ENCODE measurements at places on chromosomes 4 and X.

GRCh38 chr4:94544811-94545210 lies 93.1 kb downstream of the PDLIM5 start:
- no peak for DNase-seq

GRCh38 chr4:128571747-128572146 lies 237.8 kb upstream of the JADE1 start:
- DNase-seq, result no peak

DNA sequence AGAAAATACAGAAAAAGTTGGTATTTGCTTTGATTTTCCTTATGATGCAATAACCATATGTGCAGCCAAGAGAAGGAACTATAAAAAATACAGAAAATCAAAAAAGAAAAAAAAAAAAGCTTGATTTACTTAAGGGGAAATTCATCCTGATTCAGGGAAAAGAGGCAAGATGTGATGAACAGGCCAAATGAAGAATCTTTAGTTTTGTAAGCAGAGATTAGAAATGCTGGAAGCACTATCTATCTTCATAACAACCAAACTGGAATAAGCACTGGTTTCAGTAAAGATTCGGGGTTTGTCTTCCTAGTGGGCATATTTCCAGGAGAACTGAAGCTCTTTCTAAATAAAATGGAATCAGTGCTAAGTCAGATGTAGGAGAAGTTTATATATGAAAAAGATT lies 82.9 kb upstream of the KCNIP4 start:
- DNase-seq, result no peak

DNA sequence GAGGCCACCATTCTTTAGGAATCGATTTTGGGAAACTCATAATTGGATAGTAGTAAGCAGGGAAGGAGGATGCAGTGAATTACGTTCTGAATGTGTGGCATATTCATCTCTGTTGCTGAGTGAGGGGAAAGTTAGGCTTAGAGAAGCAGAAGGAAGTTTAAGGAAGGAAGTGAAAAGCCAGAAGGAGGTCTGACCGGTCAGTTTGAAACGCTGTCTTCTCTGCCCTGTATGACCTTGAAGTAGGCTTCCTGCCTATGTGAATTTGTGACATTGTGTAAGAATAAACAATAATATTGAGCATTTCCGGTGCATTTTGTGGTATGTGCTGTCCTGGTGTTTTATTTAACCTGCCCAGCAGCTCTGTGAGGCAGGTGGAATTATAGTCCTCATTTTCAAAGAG lies 67.3 kb downstream of the PDLIM5 start:
- no peak for DNase-seq

- no peak for DNase-seq
Measured at GRCh38 chr4:3322059-3322550, 29.3 kb downstream of the RGS12 start.

- DNase-seq, result no peak
Measured at GRCh38 chr4:48212165-48212564, 57.5 kb downstream of the TEC start.

DNA sequence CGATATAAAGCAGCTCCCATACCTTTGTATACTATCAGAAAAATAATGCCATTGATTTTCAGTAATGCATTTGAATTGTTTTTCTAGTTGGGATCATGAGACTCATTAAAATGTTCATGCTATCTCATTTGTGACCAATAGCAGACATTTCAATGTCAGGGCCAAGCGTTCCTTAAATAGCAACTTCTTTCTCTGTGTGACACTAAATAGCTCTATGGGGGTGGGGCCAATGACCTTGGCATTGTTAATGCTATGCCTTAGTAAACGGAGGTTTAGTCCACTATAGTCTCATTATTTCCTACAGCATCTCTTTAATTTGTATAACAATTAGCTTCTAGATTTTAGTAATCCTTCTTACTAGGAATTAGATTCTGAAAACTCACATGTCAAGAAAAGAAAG lies 48.6 kb upstream of the ARHGAP24 start:
- no peak for DNase-seq

GRCh38 chr4:87502580-87503238 lies 26.5 kb downstream of the SPARCL1 start:
- no peak for DNase-seq

GRCh38 chr4:69239092-69239491 lies 24.5 kb upstream of the UGT2B11 start:
- no peak for DNase-seq

DNA sequence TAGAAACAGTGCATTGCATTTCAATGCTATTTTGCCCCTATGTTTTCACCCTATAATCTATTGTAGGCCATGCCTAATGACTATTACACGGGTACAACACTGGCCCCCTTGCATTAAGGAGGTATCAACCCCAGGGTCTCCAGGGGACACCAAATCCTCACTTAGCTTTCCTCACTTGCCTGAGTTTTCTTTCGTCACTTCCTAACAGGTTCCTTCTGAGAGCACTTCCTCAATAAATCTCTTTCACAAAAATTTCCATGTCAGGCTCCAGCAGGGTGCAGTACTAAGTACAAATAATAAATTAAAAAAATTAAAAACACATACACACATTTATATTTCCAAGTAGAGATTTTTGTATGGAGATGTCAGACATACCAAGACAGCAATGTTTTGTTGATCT lies 165.0 kb downstream of the RBM46 start:
- DNase-seq, result no peak

GRCh38 chrX:111649638-111650037 lies 31.3 kb upstream of the ALG13 start:
- no peak for DNase-seq

GRCh38 chr4:159326480-159326879 lies 223.6 kb downstream of the RAPGEF2 start:
- no peak for DNase-seq

- DNase-seq, result no peak
Measured at GRCh38 chrX:143634309-143634662, 1.6 kb downstream of the SLITRK4 start.

DNA sequence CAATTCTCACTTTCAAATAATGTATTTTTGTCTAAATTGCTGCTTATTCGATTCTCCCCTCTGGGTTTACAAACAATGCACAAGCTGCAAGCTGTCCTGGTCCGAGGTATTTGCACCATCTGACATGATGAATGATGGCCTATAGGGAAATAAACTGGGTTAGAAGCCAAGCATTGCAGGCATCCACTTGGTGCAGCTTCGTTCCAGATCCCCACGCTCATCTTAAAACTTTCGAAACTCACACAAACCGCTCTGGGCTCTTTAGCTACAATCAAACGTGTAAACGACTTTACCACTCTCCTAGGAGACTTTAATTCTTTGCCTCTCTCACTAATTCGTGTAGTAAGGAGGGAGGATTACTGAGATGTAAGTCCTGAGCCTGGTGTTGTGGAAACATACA lies 19.0 kb downstream of the PHKA2 start:
- no peak for DNase-seq

GRCh38 chrX:148412006-148412405 lies 88.4 kb upstream of the AFF2 start:
- DNase-seq, result no peak

DNA sequence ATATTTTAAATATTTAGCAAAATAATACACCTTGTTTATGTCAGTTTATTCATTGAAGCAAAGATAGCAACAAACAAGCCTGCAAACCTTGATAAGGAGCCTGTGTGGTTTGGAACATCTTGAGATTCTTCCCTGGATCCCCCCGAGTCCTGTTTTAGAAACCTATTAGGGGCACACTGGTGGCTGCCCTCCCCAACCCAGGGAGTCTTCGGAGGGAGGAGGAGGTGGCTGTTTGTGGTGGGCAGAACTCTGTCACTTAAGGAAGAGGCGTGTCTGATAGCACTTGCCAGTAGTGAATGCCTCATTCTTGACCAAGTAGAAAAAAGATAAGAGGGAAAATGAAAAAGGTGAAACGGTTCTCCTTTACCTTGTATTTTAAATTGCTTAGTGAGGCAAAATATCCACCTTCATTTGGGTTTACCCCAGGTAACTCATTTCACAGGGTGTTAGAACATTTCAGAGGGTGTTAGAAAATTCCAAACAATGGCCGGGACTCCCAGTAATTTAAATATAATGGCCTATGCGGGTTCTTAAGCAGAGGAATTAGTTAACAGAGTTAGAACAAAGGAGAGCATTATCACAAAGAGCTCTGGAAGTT lies 10.4 kb downstream of the KIT start:
- DNase-seq, result no peak

- no peak for DNase-seq
Measured at GRCh38 chr4:177191586-177191985, 118.1 kb upstream of the NEIL3 start.

GRCh38 chr4:28350485-28350884 lies 1489.8 kb downstream of the STIM2 start:
- no peak for DNase-seq

GRCh38 chr4:2860391-2861348 lies 17.0 kb downstream of the ADD1 start:
- DNase-seq, result no peak

GRCh38 chr4:13445841-13446790 lies 38.0 kb downstream of the RAB28 start:
- DNase-seq, result no peak

DNA sequence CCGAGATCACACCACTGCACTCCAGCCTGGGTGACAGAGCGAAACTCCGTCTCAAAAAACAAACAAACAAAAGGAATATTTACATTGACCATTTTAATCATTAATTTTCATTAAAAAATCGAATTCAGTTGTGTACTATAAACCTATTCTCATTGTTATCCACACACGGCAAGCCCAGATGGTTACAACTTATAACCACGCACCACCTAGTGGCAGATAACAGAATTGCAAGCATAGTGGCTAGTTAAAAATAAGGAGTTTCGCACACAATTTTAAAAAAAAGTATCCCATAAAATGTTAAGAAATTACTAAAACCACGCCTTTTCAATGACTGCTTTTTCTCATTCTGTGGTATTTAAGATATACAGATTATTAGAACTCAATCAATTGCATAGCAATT lies 25.4 kb downstream of the MBNL3 start:
- no peak for DNase-seq

DNA sequence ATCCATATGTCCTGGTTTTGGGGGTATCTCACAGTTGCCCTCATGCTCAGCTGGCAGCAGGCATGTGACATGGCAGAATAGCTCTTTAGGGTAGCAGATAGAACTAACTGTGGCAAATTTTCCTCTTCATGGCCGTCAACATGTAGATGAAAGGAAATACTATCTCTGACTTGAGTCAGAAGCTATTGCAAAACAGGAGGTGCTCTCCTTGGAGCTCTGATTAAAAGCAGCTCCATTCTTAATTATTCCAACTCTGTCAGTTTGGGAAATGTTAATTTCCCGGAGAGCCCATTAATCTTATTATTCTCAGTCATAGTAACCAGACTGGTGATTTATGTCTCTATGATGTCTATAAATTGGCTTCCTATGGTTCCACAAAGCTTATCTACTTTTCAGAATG lies 18.2 kb downstream of the IL13RA1 start:
- DNase-seq, result no peak

DNA sequence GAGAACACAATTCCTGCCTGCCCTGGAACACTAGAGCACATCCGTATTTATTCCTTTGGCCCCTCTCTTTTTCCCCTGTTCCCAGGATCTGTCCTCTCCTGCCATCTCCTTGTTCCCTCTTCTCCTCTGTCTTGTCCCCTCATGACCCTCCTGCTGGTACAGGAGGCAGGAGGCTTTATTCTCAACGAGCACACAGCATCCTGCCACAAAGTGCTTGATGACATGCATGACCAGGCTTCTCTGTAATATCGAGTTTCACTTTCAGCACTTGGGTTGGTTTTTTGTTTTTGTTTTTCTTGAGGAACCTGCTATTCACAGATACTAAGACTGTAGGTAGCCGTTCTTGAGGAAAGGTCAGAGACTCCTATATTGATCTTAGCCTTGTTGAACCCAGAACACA lies 35.3 kb downstream of the NALF2 start:
- no peak for DNase-seq

GRCh38 chr4:28482580-28483270 lies 1622.1 kb downstream of the STIM2 start:
- DNase-seq, result no peak

DNA sequence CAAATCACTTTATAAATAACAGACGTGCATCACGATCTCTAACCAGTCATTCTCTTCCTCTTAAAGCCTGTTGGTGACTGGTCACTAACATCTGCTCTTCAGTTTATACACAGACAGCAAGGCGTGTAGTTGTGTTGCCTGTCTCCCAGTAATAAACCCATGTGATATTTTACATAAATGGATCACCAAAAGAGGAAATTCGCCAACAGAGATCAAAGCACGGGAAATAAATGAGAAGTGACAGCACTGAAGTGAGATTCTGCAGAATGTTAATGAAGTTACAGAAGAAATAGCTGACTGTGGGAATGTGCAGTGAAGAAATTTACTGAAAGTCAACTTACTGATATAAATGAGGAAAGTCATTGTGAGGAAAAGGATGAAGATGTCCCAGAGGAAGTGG lies 47.0 kb downstream of the AFF1 start:
- DNase-seq, result no peak

DNA sequence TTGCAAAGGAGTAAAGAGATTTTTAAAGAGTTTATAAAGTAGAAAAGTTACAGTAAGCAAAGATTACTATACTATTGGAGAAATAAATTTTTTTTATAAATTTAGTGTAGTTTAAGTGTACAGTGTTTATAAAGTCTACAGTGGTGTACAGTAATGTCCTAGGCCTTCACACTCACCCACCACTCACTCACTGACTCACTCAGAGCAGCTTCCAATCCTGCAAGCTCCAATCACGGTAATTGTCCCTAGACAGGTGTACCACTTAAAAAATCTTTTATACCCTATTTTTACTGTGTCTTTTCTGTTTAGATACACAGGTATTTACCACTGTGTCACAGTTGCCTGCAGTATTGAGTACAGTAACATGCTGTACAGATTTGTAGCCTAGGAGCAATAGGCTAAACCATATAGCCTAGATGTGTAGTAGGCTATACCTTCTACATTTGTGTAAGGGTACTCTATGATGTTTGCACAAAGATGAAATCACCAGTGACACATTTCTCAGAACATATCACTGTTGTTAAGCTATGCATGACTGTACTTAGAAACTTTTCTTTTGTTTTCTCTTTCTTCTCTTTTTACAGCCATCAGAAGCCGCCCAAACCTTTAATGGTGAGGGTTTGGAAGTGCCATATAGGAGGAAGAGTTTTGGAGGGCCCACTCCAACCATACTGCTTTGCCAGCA lies 11.8 kb upstream of the SH3RF1 start:
- no peak for DNase-seq

GRCh38 chr4:156173937-156174336 lies 220.3 kb upstream of the CTSO start:
- no peak for DNase-seq

DNA sequence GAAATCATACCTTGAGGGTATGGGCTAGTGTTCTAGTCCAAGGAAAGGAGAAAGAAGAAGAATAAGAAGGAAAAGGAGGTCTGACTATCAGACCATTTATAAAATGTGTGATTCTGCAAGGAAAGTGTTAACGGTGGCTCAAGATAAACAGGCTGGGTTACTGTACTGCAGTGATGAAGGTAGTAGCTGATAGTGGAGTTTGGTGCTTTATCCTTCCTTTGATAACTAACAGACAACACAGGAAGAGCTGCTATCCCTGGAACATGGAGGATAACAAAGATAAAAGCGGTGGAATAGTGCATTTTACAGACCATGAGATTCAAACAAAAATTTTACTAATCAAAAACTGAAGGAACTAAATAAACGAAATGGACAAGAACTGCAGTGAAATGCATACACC lies 2.6 kb downstream of the UNC5C start:
- no peak for DNase-seq

GRCh38 chr4:77072195-77072753 lies 3.5 kb downstream of the CCNI start:
- DNase-seq, result no peak
